ENCODE measurements at places on chromosomes 4 and X. TPM values are rescaled to one million over a fixed set of nuclear protein-coding genes. Genes with fewer than 3 reads are reported as not detected.

DNA sequence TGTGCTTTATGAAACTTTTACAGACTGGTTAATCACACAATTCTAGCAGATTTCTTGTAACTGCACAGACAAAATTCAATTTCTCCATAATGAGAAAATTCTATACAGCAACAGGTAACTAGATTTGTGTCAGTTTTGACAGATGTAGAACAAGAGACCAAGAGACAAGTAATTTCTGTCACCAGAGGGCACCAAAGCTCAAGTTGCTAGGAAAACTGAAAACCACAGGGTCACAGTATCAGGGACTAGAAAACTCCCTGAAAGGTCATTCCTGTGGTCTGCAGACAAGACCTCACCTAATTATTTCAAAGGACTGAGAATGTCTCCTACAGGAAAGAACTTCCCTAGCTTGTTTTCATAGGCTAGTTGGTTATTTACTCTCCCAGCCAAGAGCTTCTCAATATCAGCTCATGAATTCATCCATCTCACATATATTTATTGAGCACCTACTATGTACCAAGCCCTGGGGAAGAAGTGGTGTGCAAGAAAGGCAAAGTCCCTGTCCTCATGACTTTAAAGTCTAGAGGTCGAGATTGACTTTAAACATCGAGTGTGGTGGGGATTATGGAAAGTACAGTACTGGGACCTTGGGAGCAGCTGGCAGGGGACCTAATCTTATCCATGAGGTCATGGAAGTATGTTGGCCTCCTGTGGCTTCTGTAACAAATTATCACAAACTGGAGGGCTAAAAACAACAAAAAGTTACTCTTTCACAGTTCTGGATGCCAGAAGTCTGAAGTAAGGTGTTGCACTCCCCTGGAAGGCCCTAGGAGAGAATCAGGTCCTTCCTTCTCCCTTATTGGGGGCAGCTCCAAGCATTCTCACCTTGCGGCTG lies 47.8 kb upstream of the SETD7 start:
- no peak for DNase-seq

- no peak for DNase-seq
Observed at GRCh38 chr4:1752284-1753041, 31.1 kb downstream of the TACC3 start.

- DNase-seq: no peak
Observed at GRCh38 chr4:173502282-173502681, 27.7 kb downstream of the HAND2 start.

The CLIC2 gene
- total RNA-seq: 6.0 TPM

- DNase-seq: no peak
Observed at GRCh38 chr4:112888622-112889021, 160.8 kb upstream of the ANK2 start.

The CFI gene
- 426 TPM for total RNA-seq

DNA sequence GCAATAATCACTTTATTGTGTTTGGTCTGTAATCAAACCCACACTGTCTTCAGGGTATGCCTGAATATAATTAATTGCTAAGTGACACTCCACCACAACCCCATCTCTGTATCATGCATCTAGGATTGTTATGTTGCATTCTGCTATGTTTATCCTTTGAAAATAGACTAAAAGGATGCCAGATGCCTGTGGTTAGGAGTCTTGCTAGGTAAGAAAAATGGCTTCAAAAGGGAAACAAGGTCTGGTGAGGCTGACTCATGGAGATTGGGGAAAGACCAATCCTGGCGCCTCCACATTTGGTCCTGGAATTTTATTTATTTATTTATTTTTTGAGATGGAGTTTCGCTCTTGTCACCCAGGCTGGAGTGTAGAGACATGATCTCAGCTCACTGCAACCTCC lies 360.5 kb upstream of the SLC7A11 start:
- DNase-seq: no peak

The RXFP1 gene
- 1.1 TPM for total RNA-seq
